Activated T-cell treated with anti-CD3 and anti-CD28 coated beads for 1 hour (primary cell): ENCODE measurements at places on chromosomes 3 and 15.

DNA sequence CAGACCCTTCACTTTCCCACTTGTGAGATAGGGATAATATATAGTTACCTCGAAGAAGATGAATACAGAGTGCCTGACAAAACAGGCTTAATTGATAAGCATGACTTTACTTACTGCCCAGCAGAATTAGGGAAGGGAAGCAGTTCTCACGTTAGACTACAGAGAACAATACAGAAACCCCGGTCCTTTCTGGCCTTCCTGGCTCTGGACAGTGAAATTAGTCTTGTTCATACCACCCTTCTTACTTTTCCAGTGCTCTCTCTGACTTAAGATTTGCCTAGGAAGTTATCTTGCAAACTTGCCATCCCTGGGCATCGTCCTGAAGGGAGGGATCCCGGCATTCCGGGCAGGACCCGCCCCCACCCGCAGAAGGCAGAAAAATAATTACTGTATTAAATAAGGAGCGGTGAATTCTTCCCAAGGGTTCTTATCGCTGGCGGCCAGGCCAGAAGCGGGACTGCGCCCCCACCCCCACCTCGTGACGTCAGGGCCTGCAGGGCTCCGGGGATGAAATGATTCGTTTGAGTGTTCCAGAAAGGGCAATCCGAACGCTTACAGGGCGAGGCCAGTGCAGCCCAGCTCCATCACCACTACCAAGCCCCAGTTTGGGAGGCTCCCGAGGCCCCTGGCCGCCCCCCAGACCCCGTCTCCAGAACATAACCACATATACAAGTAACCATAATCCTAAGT lies 8.4 kb downstream of the SOX2 start:
- no peak for DNase-seq

DNA sequence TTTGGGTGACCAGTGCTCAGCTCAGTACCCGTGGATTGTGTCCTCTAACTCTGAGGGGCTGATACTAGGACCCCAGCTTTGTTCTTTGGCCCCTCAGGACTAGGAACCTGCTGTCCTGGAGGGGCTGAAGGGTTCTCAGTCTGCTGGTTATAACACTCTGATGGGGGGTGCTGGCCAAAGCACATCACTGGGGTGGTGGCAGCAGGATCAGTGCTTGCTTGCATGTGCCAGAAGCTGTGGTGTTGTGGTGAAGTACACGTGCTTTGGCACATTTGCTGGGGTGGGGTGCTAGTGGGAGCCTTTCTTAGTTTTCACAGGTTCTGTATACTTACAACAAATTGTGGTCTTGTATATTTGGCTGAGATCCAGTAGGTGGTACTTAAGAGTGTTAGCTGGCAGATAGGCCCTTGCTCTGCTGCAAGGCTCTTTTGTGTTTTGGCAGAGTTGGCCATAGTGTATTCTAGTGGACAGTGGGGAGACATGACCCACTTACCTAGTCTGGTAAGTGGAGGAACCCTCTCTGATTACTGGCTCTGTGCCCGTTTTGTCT lies 344.3 kb downstream of the EDEM1 start:
- no peak for DNase-seq

- DNase-seq = no peak
Observed at GRCh38 chr15:60635507-60636352, 156.8 kb upstream of the ICE2 start.

DNA sequence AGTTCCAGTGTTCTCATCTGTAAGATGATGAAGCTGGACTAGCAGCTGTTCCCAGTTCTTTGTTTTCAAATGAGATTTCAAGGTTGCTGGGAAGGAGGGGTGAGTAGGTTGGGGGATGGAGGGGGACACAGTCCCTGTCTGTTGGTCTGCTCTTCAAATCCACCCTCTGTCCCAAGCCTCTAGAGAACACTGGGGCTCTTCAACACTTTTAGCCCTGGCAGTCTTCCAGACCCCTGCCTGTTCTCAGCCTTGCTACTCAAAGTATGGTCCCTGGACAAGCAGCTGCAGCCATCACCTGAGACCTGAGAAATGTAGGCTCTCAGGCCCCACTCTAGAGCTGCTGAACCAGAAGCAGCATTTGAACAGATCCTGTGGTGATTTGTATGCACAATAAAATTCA lies 41.3 kb downstream of the NEK11 start:
- no peak for DNase-seq

DNA sequence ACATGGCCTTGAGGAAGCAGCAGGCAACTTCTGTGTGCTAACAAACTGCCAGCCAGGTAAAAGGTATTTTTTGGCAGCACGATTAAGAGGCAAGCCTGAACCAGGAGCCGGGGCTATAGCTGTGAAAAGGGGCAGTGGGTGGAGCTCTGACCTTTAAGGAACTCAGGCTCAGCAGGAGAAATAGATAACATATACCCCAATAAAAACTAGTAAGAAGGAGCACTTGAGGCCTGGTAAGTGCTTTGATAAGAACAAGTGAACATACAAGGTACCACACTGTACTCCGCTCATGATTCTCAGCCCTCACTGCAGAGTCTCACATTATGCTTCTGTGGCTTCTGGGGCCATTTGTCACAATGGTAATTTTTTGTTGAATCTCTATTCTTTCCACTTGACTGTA lies 5.4 kb downstream of the FYCO1 start:
- DNase-seq = no peak

GRCh38 chr15:44584162-44584749 lies 47.3 kb downstream of the EIF3J start:
- peak; percentile 37 for DNase-seq

DNA sequence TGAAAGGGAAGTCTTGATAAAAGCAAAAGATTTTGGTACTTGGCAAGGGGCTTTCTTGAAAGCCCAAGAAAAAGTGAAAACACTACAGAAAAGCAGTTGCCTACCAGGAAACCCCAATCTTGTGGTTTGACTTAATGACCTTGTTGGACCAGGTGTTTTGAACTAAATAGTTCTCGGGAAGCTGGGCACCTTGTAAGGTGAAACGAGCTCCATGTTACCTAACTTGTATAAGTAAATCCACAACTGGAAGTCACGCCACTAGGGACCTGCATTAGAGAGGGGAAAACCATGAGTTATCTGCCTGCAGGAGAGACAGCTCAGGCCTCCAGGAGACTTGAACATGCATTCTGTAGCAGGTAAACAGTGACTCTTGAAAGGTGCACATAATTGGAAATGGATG lies 88.2 kb downstream of the GMPS start:
- no peak for DNase-seq

DNA sequence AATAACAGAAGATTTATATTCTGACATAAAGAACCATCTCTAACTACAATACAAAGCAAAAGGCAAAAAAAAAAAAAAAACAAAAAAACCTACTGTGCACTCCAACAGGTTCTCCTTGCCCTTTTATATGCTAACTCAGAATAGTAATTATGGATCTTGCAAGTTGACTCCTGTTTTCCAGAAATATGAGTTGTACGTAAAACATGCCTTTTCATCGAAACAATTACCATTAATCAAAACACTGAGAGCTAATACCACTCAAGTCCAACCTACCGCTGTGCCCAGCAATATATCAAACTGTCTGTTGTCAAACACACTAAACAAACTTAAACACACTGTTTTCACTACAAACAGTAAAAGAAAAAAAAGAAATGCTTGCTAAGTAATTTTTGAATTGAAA lies 389.8 kb downstream of the TBC1D5 start:
- no peak for DNase-seq

GRCh38 chr3:12967606-12968351 lies 105.5 kb downstream of the IQSEC1 start:
- peak; percentile 81 for DNase-seq

DNA sequence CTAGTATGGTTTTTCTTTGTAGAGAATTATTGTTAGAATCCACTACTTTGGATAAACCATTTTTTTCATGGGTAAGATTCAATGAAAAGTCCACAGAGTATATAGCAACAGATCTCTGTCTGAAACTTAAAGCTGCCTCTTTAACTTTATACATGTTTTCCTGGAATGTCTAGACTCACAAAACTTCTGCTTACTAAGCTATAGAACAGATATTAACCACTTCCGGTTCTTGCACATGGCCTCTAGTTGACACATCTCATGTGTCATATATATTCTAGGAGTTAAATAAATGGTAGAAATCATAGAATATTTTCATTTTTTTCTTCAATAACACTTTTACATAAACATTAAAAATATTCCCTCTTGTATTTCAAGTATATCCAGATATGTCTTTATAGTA lies 1693.9 kb downstream of the SI start:
- no peak for DNase-seq

GRCh38 chr15:78992416-78993256 lies 47.8 kb upstream of the CTSH start:
- DNase-seq = no peak

DNA sequence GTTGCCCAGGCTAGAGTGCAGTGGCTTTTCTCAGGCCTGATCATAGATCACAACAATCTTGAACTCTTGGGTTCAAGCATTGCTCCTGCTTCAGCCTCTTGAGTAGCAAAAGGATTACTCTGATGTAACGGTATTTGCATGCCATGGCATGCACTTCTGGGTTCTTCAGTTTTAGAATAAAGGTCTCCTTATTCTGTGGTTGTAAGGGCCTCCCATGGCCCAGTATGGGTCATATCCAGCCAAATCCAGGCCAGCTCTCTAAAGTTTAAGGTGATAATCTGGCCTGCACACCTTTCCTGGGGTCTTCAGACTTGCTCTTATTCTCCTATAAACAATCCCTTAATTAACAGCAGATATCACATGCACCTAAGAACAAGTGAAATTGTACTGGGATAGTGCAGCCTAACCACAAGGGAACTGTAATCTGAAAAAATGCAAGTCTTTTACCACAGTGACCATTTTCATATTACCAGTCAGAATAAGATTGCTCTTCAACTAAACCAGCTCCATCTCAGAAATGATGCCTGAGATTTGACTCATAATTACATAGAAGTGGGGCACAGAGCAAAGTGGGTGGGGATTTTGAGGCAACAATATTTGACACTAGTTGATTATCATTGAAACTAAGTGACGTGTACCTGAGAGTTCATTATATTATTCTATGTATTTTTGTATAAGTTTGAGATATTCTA lies 25.4 kb downstream of the COMMD2 start:
- DNase-seq = no peak

DNA sequence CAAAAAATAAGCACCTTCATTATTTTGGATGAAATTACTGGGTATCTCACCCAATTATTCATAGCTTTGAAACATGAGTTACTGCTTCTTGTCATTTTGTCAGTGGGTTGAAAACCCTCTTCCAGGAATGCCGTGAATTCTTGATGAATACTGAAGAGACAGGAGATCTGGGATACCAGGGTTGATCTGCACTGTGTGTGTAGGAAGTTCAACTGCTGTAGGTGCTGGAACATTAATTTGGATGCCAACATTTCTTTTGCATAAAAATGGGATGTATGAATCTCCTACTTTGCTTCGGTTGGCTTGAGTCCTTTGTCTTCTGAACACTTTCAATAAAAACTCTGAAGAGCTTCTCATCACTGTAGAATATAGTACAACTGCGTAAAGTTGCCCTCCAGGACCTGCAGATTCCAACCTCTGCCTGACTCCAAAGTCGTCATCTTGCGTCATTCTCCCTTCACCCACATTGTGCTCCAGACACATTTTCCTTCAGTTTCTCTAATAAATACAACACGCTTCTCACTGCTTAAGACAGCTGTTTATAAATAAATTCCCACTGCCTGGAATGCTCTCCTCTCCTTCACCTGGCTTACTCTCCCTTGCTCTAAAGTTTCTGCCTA lies 312.7 kb upstream of the TGFBR2 start:
- no peak for DNase-seq

- DNase-seq = no peak
Observed at GRCh38 chr3:48628277-48629017, 6.8 kb downstream of the SLC26A6 start.

- no peak for DNase-seq
Observed at GRCh38 chr3:13580256-13581023, 31.5 kb downstream of the FBLN2 start.

DNA sequence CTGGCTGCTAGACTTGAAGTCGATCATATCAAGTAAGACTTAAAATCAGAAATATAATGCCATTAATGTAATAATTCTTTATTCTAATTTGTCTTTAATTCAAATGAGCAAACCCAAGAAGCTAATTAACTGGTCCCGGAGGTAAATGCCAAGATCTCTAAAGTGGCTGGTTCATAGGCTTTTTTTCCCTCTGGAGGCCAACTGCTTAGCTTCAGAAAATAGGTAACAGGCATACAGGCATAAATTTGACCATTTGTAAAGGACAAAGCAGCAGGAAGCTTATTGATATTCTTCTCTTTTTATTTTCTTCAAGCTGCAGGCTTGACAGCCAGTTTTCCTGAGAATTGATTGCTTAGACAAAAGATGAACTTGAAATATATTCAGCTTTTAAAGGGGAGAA lies 158.6 kb upstream of the RAP2B start:
- no peak for DNase-seq

DNA sequence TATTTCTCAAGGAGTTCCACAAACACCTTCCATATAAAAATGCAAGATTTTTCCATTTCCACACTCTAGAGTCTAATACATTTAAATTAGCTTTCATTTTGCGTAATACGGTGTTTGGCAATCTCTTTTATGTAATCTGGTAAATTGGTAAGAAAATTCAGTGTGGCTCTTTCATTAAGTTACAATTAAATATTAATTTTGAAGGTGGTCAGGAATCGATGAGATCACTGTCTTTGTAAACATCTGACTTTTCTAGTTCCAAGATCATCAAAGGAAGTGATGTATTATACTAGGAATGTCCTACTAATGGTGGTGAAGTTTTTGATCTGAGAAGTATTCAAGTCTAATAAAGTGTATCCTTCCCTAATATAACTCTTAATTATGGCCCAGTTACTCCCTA lies 1.1 kb upstream of the UTS2B start:
- no peak for DNase-seq
